Stimulated activated CD8-positive, alpha-beta memory T cell treated with anti-CD3 and anti-CD28 coated beads, Interleukin-7, amount 100 ng/mL, for 48 hours (primary cell): ENCODE measurements at places on chromosomes 13 and 19.

- DNase-seq = no peak
These were observed 5.2 kb downstream of the TRIP10 start for GRCh38 chr19:6744381-6745301.

DNA sequence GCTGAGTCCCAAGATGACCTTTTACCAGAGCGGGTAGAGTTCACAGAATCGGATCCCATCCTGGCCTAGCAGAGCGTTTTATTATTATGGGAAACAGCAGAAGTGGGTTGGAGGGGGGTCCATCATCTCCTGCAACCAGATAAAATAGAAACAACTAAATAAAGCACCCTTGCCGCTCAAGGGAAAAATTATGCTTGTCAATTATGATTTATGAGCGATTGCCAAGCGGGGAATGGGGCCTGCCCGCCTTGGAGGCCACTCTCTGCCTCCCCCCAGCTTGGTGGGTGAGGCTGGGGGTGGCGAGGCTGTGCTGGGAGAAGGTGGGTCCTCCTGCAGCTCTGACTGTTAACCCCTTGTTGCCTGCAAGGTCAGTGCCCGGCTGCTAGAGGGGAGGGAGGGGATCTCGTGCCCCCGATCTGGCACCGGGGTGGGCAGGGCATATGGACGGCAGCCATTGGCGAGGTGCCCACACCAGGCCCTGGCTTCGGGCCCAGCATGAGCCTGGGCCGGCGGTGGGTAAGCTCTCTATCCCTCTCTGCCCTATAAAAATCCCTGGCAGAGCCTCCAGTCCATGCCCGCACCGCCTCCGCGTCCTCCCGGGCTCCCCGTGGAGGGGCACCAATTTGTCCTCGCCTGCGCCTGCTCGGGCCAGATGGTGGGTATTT, 129.1 kb downstream of the URI1 start:
- DNase-seq = no peak

GRCh38 chr19:19305696-19306095, 14.6 kb downstream of the SUGP1 start:
- no peak for DNase-seq

GRCh38 chr19:38329651-38330050, 6.0 kb upstream of the CATSPERG start:
- DNase-seq = no peak

GRCh38 chr19:4606921-4607678, 32.2 kb upstream of the TNFAIP8L1 start:
- no peak for DNase-seq

GRCh38 chr19:21835429-21835809, 563 bp downstream of the ZNF43 start:
- no peak for DNase-seq

DNA sequence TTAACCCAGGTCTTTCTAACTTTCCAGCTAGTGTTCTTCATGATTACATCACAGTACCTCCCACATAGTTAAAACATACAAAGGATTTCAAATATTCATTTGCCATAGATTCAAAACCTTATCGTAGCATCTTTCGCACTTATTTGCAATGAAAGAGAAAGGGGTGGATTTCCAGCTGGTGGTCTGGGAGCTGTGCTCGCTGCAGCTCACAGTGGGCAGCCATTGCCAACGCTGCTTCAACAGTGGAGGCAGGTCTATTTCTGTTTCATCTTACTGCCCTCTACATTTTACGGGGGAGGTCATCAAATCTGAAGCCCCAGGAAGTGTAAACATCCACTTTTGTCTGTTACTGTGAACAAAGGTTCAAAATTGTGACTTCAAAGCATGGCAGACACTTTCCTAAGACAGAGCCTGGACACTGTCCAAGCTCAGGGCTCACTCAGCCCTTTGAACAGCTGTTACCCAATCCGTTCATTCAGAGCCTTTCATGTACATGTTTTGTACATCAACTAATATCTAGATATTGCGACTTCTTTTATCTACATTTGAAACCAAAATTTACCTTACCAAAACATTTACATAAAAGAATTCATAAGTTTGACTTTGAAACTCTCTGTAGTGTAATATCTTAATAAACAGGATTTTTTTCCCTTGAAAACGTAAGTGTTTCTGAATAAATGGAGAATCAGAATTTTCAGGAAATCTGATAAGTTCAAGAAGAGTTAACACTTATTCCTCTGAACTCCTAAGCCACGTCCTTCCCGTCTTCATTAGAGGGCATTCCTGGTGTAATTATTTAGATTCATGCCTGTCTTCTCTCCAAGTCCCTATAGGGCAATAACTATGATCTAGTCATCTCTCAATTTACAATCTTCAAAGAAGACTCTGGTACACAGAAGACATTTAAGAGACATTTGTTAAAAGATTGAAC, 25.1 kb downstream of the STARD13 start:
- DNase-seq = no peak

GRCh38 chr19:17296273-17296672, 7.0 kb downstream of the ABHD8 start:
- DNase-seq = no peak

- no peak for DNase-seq
These were observed 711 bp downstream of the CAMSAP3 start for GRCh38 chr19:7596211-7596937.

DNA sequence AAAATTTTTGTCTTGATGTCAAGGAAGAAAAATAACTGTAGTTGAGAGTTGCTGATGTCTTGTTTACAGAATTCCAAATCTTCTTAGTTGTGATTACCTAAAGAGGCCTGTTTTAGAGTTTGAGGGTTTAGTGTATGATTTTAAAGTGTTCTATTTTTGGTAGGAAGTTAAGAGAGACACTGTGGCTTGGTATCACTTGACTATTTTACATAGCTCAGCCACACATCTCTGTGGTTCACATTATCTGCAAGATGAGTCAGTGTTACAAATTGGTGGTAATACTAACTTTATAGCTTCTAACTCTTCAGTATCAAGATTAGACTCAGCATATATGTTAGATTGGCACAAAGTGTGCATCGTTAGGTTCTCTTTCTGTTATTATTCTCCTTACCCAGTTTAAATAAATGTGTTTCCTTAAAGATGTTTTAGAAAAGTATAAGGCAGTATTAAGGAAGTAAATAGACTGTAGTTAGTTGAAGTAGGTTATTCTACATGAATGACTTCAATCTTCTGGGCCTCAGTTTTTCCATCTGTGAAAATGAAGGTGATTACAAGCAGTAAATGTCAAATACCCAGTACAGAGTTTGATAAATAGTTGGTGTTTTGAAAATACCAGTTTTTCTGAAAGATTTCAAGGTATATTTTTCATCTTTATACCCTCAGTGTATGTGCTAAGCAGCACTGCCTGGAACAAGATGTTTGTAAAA, 33.4 kb downstream of the COG6 start:
- no peak for DNase-seq

DNA sequence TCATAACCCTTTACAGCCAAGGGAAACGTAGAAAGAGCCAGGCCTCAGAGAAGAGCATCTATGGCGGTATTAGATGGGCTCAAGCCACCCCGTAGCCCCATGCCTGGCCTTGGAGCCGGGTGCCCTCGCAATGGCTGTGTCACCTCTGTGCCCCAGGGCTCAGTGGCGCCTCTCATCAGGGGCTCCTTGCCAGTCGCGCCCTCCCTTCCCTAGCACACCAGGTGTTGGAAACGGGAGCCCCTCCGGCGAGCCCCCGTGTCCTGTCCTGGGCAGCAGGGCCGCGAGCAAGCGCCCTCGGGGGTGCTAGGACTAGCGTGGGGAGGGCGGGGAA, 453 bp downstream of the ZNF256 start:
- no peak for DNase-seq

GRCh38 chr13:98847780-98848179, 95.3 kb upstream of the SLC15A1 start:
- DNase-seq = no peak

DNA sequence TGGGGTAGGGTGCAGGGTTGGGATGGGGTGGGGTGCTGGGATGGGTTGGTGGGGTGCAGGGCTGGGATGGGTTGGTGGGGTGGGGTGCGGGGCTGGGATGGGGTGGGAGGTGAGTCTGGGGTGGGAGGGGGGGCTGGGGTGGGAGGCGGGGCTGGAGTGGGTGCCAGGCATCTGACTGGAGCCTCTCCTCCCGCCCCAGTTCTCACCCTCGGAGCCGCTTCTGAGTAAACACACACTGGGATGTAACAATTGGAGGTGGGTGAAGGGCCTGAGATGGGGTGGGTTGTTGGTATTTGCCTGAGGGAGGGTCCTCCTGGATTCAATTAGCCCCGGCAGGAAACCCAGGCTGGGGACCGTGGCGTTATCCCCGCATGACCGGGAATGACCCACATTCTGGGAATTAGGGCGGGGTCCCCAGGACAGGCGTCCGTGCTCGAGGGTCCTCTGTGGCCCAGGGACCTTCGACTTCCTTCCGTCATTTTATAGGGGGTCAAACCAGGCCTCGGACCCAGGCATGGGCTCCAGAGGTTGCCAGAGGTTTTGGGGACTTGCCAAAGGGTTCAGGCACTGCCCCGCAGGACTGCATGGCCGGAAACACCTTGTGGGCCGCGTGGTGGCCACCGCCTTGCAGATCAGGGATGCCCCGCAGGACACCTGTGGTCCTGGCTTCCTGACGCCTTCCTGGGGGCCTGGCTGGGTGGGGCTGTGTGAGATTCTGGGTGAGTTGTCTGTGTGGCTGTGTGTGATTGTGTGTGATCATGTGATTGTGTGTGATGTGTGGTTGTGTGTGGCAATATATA, 1.4 kb downstream of the TMPRSS9 start:
- no peak for DNase-seq

- no peak for DNase-seq
These were observed 4.1 kb downstream of the C1QTNF9 start for GRCh38 chr13:24313439-24313838.

DNA sequence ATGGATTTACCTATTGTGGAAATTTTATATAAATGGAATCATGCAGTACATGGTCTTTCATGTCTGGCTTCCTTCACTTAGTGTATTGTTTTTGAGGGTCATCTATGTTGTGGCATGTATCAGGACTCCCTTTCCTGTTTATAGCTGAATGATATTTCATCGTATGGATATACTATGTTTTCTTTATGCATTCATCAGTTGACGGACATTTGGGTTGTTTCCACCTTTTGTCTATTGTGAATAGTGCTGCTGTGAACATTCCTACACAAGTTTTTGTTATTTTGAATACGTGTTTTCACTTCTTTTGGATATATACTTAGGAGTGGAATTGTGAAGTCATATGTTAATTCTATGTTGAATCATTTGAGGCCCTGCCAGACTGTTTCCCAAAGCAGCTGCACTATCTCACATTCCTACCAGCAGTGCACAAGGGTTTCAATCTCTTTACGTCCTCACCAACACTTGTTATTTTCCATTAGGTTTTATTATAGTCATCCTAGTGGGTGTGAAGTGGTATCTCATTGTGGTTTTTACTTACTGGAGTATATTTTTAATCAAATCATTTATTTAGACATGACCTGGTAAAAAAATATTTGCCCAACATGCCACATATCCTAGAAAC, 262.7 kb downstream of the DLEU7 start:
- no peak for DNase-seq

- no peak for DNase-seq
These were observed 416.4 kb downstream of the ITGBL1 start for GRCh38 chr13:101868585-101869469.

GRCh38 chr13:31064636-31065035, 97.1 kb downstream of the HSPH1 start:
- no peak for DNase-seq

- no peak for DNase-seq
These were observed 2.0 kb downstream of the SLC8A2 start for GRCh38 chr19:47469719-47470118.

DNA sequence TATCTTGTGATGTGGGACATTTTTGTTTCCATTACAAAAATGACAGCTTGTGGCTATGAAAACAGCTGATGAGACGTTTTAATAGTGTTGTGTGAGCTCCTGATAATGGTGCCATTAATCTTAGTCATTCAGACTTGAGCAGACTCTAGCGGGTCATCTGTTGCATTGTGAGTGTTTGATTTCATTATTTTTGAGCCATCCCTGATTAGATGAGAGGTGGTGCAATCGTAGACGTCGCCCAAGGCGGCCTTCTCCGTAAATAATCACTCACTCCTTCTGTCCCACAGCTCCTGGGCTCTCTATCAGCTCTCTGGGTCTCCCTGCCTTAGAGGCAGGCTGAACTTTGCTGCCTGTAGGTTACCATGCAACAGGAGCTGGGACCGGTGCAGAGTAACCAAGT, 528.0 kb upstream of the SGCG start:
- DNase-seq = no peak

DNA sequence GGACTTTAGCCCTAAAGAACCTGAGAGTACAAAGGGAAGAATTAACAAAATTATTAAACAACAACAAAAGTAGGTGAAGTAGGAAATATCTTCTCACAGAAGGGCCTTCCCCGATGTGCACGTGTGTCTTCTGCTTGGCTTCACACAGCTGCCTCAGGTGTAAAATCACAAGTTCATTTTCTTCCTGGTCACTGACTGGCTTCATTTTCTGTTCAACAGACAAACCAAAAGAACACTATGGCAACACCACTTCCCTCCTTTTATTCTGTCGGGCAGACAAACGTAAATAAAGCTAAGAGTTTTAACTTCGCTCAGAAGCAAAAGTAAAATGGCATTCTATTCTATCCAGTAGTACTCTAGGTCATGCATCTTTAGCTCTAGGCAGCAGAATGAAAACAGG, 140.9 kb downstream of the TBC1D4 start:
- DNase-seq = no peak

GRCh38 chr19:9076901-9077300, 10.0 kb upstream of the OR1M1 start:
- DNase-seq = no peak

- DNase-seq = no peak
These were observed 10.3 kb upstream of the UBAC2 start for GRCh38 chr13:99190147-99190985.

DNA sequence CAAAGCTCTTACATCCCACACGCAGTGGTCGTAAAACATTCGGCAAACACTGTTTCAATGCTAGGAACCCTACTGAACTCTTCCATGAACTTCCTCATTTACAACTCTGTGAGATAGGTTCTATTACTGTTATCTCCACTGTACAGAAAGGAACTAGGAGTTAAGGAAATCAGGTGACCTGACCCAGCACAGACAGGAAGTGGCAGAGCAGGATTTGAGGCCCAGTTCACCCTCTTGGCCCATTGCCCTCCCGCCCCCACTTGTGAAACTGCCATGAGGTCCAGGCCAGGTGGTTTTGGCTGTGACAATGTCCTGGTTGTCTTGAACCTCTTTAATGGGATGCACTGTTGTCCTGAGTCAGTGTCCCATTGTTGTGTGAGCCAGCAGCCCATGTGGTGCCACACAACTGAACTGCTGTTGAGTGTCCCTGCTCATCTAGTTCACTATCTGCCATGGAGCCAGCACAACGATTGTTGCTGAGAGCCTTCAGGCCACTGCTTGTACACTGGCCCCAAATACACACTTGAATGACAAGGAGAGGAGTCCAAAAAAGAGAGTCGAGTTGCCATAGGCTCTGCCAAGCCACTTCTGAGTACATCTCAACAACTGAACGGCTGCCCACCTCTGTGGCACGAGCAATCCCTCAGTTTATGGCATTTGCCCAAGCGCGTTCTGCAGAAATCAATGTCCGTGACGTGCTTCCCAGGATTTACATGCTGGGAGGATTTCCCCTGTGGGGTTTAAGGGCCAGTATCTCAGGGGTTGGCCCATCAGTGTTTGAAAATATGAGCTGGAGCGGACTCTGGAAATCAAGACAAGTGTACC, 484.6 kb downstream of the TSHZ3 start:
- DNase-seq = no peak
